ENCODE measurements at places on chromosomes 13 and 19.
A peak's percentile ranks its signal among the peaks of the same experiment; 100 is the strongest.

GRCh38 chr19:50005428-50005827 lies 19.7 kb downstream of the VRK3 start:
- DNase-seq = no peak

DNA sequence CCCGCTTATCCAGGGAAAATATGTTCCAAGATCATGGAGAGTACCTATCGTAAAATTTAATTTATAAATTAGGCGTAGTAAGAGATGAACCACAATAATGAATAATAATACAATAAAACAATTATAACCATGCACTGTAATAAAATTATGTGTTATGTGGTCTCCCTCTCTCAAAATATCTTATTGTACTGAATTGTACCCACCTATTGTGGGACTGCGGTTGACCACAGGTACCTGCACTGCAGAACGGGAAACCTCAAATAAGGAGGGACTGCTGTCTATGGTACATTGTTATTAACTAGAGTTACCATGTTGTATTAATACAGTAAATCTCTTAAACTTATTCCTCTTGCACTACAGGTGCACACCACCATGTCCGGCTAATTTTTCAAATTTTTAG lies 5.3 kb upstream of the KLK12 start:
- no peak for DNase-seq

DNA sequence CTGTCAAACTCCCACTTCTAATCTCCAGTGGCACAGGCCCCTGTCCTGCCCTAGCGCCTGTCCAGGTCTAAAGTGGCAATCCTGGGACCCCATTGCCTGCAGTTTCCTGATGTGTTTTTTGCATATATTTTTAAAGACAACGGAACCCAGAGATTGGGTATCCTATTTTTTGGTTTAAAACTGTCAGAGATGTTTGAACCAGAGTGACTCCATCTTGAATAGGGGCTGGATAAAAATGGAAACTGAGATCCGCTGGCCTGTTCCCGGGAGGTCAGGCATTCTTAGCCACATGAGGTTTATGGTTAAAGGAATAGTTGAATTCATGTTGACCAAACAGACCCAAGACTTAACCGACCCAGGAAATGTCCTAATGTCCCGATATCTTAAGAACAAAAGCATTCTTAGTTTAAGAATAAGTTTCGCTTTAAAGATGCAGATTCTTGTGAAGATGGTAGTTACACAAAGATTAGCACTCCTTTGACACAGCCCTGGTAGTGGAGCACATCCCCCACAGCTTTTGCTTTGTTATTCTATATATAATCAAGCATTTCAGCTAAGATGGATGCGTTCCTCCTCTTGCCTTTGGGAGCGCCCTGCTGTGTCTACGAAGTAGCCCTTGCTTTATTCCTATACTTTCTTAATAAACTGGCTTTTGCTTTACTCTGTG lies 332.1 kb downstream of the UQCRFS1 start:
- no peak for DNase-seq

DNA sequence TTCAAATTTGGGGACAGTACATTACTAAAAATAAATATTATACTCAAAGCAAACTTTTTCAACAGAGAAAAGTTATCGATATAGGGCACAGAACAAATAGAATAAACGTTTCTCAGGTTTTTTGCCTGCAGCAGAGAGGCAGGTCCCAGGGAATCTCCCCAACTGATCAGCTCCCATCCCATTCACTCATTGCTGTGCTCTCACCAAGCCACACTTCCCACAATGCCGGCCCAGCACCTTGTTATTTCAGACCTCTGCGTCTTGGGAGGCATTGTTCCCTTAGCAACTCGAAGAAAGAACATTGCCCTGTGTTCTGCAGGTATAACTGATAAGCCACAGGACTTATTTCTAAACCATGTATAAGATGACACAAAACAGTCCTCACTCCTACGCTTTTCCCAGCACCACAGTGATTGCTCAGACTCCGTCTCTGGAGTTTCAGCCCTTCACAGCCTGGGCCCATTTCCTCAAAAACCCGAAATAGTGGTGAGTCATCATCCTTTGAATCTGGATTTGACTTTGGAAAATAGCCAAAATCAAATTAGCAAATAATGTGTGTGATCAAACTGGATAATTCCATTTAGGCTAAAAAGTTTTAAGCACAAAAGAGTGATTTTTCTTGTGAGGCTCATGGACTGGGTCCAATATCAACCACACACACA lies 100.4 kb downstream of the DCLK1 start:
- DNase-seq = no peak

- DNase-seq = no peak
Observed at GRCh38 chr19:31347354-31347753, 1.9 kb downstream of the TSHZ3 start.

DNA sequence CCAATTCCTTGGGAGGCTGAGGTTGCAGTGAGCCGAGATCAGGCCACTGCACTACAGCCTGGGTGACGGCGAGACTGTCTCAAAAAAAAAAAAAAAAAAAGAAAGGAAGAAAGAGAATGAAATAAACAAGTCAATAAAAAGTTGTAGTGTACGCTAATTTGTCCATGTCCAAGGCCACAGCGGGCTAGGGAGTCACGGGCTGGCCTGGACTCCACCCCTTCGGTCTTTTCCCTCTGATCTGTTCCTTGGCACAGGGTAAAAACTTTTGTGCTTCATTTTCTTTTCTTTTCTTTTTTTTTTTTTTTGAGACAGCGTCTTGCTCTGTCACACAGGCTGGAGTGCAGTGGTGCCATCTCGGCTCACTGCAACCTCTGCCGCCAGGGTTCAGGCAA lies 19.4 kb upstream of the MKNK2 start:
- DNase-seq = no peak

DNA sequence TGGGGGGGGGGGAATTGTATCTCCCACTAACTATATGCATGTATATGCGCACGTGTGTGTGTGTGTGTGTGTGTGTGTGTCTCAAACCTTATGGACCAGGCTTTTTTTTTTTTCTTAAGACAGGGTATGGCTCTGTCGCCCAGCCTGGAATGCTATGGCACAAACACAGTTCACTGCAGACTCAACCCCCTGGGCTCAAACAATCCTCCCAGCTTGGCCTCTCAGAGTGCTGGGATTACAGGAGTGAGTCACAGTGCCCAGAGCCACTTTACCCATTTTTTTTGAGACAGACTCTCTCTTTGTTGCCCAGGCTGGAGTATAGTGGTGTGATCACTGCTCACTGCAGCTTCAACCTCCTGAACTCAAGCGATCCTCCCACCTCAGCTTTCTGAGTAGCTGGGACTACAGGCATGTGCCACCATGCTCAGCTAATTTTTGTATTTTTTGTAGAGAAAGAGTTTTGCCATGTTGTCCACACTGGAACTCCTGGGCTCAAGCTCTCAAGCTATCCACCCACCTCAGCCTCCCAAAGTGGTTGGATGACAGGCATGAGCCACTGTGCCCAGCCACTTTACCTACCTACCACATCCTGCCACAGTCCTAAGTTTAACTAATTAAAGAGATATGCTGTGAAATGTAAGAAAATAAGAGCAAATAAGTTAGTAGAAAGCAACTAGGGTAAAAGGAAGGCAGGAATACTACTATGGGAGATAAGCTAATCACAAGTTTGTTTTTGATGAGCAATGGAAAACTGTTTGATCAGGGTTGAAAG lies 2.4 kb downstream of the ZMYM5 start:
- no peak for DNase-seq

GRCh38 chr13:21218351-21219035 lies 42.0 kb downstream of the MRPL57 start:
- DNase-seq = peak; percentile 66

- no peak for DNase-seq
Observed at GRCh38 chr13:27334774-27335435, 64.3 kb downstream of the RASL11A start.

- no peak for DNase-seq
Observed at GRCh38 chr13:43908156-43909126, 28.7 kb downstream of the LACC1 start.

GRCh38 chr19:485583-486236 lies 10.6 kb upstream of the MADCAM1 start:
- no peak for DNase-seq

DNA sequence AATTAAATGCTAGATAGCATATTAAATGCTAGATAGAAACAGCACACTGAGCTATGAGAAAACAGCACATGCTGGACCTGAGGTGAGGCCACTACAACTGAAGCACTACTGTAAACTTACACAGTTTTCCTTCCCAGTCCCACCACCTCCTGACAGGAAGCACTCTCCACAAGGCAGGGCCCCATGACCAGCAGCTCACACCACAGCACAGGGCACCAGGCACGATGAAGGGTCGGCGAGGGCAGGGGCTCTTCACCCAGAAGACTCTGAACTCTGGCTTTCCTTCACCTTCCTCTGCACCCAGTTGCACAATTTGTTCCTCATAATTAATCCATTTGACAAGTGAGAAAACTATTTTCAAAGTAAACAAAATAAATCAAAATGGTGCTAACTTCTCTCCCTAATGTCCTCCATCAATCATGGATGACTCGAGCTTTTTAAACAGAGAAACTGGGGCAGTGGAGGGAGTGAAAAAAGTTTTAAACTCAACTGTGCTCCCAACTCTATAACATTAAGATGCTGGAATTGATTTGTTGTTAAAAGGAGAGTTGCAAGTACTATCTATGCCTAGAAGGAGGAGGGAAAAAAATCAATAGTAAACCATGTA lies 568.7 kb downstream of the UQCRFS1 start:
- no peak for DNase-seq

DNA sequence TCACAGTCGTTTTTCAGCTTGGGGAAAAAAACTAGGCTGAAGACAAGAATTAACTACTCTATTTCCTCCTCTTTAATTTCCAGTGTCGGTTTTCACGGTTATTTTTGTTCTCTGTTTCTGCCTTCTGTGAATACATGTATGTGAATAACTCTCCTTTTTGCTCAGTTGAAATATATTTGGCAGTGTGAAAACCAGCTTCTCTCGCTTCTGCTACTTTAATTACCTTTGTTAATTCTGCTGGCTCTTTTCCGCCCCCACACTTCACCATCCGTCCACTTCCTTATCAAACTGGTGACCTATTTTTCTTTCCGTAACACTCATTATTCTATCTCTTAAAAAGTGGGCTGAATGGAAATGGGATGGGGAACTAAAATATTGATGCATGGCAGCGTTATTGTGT lies 126.4 kb downstream of the POU4F1 start:
- peak; percentile 24 for DNase-seq

- DNase-seq = no peak
Observed at GRCh38 chr13:45109102-45109720, 11.1 kb upstream of the GTF2F2 start.

- DNase-seq = no peak
Observed at GRCh38 chr13:76703216-76703615, 183.0 kb downstream of the KCTD12 start.

- no peak for DNase-seq
Observed at GRCh38 chr19:44752123-44752815, 3.8 kb downstream of the BCL3 start.

DNA sequence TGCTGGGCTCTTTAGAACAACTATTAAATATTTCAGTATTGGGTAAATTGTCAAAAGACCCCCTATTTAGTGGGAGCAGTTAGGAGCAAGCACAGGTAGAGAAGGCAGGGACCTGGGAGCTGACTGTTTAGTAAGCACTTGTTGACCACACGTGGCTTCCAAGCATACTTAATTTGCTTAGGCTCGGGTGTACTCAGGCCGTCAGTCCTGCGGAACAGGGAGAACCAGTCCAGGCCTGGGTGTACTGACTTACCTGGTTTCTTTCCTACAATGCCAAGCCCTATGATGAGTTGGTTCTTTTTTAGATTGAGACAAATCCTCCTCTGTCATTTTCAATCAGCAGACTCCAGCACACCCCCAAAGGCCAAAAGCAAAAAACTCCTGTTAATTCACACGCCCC lies 90.0 kb downstream of the WDFY2 start:
- no peak for DNase-seq

- no peak for DNase-seq
Observed at GRCh38 chr19:16883522-16883921, 5.3 kb upstream of the F2RL3 start.

GRCh38 chr19:39842693-39843435 lies 3.3 kb downstream of the FBL start:
- DNase-seq = no peak

GRCh38 chr19:10567656-10568055 lies 1.1 kb downstream of the CDKN2D start:
- DNase-seq = no peak

DNA sequence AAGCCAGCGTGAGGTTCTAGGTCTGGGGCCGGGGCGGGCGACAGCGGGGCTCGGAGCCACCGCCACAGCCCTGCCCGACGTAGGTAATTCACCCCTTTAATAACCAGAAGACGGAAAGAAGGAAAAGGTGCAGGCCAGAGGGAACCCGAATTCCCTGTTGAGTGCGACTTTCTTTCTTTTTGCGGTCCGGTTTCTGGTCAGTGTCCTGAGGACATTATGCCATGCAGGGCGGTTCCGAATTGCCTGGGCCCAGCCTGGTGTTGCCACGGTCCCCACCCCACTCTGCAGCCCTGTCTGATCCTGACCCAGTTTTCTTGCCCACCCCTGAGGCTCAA lies 18.4 kb upstream of the TFDP1 start:
- no peak for DNase-seq

- no peak for DNase-seq
Observed at GRCh38 chr13:65336087-65336749, 1893.9 kb downstream of the PCDH9 start.

GRCh38 chr13:77235456-77236022 lies 91.4 kb downstream of the MYCBP2 start:
- DNase-seq = no peak

DNA sequence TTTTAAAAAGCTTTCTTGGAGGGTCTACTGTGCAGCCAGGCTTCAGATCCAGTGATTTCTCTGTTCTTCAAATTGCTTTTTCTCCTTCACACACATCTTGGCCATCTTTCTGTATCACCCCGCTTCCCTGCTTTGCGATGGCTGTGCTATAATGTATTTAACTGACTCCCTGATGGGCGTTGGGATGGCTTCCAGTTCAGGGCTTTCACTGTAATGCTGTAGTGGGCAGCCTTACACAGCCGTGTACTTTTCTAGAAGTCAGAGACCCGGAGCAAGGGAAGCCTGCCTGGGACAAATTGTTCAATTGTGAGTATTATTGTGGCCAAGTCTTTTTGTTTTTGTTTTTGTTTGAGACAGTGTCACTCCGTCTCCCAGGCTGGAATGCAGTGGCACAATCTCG lies 19.4 kb upstream of the PAK4 start:
- no peak for DNase-seq

DNA sequence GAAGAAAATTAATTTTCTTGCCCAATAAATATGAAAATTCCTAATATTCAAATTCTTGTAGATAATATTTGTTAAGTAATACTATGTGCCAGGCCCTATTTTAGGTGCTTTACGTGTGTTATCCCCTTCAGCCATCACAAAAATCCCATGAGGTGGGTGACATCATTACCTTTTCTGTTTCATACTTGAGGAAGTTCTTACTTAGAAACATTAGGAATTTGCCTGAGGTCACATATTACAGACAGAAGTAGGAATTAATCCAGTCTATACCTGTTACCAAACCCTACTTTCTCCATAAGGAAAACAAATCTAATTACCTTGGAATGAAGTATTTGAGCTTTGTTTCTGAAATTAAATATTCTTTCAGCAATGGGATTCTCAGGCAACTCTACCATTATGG lies 336.1 kb downstream of the GPC6 start:
- DNase-seq = no peak

- no peak for DNase-seq
Observed at GRCh38 chr13:32262619-32263018, 52.5 kb downstream of the ZAR1L start.

GRCh38 chr13:45055198-45055901 lies 65.0 kb upstream of the GTF2F2 start:
- peak; percentile 12 for DNase-seq
